ENCODE measurements at places on chromosomes 5 and 9.
A peak's percentile ranks its signal among the peaks of the same experiment; 100 is the strongest.

- DNase-seq = no peak
Observed at GRCh38 chr5:175866377-175866907, 4.9 kb upstream of the CPLX2 start.

DNA sequence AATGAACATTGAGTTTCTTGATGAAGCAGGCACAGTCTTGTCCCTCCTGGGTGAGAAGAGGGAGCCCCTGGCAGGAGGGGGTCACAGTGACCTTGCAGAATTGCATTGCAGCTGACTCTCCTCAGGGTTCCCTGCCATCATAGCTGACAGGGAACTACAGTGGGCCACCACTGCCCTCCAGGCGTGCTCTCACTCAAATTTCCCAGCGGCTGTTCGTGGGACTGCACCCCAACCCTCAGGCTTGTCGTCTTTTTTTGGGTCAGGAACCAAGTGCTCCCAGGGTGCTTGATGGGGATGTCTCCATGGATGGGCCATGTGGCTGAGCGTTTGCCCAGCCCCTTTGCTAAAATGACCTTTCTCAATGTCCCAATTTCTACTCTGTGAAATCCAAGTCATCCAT lies 215.8 kb downstream of the MELK start:
- DNase-seq = no peak

DNA sequence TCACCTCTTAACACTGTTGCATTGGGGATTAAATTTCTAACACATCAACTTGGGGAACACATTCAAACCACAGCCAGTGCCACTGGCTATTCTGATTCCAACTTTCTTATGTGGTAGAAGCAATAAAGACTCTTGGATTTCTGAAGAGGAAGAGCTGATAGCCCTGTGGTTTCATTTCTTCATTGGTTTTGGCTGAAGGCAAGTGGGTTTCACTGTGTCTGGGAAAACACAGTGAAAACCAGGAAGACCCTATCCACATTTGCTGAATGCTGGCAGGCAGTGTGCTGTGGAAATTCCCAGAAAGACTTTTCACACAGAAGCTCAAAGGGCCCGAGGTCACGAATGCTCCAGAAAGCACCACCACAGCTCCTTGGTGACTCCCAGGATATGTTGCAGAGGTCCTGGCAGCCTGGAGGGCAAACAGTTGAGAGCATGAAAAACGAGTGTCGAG lies 67.1 kb downstream of the DAPK1 start:
- DNase-seq = no peak

GRCh38 chr9:95570150-95570549 lies 53.4 kb upstream of the PTCH1 start:
- no peak for DNase-seq

- DNase-seq = no peak
Observed at GRCh38 chr9:129370770-129371169, 192.7 kb upstream of the IER5L start.

DNA sequence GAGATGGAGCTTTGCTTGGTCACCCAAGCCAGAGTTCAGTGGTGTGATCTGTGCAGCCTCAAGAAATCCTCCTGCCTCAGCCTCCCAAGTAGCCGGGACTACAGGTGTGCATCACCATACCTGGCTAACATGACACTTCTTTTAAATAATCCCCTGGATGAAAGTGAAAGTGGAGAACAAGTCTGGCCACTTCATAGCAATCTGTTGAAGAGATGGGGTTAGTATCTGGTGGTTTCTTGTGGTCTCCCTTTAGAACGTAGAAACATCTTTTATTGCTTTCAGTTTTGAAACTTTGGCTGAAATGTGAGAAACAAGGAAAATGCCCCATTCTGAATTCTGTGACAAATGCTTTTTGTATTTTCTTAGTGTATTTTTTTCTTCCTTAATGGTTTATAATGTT lies 452.5 kb upstream of the RIOK2 start:
- DNase-seq = no peak

GRCh38 chr5:139251695-139252288 lies 41.7 kb upstream of the MATR3 start:
- no peak for DNase-seq

- no peak for DNase-seq
Observed at GRCh38 chr5:33772380-33772897, 119.4 kb downstream of the ADAMTS12 start.

- DNase-seq = peak; percentile 55
Observed at GRCh38 chr5:139574641-139575312, 13.6 kb downstream of the UBE2D2 start.

- DNase-seq = no peak
Observed at GRCh38 chr5:160960592-160960991, 108.6 kb upstream of the ATP10B start.

GRCh38 chr5:58185801-58186200 lies 274.1 kb downstream of the PLK2 start:
- DNase-seq = no peak

DNA sequence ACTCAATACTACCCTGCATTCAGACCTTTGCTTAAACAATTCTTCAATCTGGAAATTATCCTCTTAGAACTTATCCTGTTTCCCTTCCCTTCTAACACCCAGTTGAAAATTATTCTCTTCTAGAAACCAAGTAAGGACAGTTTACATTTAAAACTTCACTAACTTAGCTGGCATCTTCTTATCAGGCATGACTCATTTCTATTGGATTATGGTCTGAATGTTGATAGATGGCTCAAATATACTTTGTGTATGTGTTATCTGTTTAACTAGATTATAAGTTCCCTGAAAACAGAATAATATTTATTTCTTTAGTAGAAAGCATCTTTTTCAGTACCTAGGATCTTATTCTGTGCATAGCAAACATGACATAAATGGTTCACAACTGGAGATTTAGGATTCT lies 161.9 kb downstream of the PPP2R2B start:
- no peak for DNase-seq

DNA sequence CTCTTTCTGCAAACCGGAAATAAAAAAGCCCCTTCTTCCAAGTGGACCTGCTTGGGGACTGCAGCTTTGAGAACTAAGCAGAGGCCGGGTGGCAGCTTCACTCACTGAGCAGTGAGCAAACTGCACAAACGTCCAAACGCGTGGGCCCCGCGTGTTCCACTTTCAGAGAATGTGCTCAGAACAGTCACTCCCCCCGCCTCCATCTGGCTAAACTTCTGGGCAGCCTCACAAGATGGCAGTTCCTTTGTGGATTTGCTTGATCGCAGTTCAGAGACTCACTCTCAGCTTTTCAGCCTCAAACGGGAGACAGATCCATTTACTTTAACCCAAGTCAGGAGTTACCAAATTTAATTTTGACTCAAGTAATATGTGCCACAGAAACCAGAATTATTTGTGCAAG lies 216.6 kb downstream of the TLE1 start:
- DNase-seq = no peak

- DNase-seq = no peak
Observed at GRCh38 chr9:88321764-88322163, 66.5 kb upstream of the SPIN1 start.

DNA sequence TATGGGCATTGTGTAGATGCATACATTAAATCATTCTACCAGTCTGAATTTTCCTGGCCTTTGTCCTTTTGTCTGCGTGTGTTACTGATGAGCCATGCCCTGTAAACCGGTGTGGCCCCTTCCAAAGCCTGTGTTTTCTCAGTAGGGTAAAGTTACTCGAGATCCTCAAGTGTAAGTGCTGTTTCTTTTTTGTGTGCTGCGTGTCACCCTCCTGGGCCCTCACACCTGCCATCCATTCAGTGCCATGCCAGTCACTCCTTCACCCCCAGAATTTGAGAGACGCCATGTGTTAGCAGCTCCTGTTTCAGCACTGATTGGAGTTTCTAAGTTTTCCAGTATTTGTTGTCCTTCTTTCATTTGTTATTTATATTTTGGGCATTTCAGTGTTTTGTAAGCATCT lies 288.2 kb downstream of the FANCC start:
- no peak for DNase-seq

- DNase-seq = no peak
Observed at GRCh38 chr9:115910959-115911358, 242.6 kb upstream of the PAPPA start.

GRCh38 chr9:2261421-2262103 lies 246.4 kb downstream of the SMARCA2 start:
- DNase-seq = no peak

DNA sequence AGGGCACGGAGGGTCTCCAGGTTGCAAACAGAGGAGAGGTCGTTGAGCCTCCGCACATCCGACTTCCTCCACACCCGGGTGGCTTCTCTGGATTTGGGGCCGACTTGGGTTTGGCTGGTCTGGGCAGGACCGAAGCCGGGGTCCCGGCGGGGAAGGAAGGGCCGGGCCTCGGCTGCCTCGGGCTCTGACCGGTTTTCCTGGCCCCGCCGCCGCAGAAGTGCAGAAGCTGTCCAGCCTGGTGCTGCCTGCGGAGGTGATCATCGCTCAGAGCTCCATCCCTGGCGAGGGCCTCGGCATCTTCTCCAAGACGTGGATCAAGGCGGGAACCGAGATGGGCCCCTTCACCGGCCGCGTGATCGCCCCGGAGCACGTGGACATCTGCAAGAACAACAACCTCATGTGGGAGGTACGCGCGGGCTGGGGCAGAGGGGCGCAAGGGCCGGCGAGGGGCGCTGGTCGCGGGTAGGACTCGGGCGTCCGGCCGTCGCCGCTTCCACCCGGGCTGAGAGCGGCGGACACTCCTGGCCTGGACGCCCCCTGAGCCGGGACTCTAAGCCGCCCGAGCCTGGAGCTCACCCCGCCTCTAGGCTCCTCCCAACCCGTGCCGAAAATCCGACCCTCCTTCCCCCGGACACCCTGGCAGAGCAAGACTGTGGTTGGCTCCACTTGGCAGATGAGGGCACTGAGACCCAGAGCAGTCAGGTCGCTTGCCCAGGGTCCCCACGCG lies 2.2 kb downstream of the PRDM12 start:
- DNase-seq = no peak

DNA sequence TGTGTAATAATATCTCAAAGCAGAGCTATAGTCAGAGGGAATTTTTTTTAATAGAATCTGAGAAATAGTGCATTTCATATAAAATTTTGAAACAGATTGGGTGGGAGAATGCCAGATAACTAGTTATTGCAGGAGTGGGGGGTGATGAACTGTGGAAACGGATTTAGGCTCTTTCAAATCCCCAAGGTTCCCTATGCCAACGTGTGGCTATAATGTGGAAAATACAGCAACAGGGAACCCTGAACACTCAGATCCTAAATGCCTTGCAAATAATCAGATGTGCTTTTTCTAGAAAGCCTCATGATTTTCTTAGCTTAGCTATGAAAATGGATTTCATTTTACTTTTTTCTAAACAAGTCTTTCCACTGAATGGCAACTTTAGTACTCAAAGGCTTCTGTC lies 180.5 kb upstream of the DMAC1 start:
- no peak for DNase-seq

DNA sequence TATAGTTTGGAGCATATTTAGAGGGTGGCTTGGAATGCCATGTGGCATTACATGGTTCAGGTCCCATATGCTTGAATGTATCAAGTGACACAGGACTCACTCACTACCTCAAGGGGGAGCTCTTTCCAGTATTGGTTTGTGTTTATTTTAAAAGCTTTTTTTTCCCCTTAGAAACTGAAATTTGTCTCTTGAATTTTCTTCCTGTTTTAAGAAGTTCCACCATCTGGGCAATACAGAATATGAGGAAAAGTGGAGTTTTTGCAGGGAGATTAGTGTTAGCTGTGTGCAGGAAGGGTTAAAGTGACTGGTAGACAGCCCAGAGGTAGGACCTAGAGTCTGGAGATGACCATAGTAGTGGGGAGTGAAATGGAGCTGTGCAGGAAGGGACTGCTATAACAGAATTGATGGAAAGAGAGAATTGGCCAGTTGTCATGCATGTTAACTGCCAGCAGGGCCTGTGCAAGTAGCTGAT lies 36.6 kb downstream of the CTNNA1 start:
- peak; percentile 53 for DNase-seq

DNA sequence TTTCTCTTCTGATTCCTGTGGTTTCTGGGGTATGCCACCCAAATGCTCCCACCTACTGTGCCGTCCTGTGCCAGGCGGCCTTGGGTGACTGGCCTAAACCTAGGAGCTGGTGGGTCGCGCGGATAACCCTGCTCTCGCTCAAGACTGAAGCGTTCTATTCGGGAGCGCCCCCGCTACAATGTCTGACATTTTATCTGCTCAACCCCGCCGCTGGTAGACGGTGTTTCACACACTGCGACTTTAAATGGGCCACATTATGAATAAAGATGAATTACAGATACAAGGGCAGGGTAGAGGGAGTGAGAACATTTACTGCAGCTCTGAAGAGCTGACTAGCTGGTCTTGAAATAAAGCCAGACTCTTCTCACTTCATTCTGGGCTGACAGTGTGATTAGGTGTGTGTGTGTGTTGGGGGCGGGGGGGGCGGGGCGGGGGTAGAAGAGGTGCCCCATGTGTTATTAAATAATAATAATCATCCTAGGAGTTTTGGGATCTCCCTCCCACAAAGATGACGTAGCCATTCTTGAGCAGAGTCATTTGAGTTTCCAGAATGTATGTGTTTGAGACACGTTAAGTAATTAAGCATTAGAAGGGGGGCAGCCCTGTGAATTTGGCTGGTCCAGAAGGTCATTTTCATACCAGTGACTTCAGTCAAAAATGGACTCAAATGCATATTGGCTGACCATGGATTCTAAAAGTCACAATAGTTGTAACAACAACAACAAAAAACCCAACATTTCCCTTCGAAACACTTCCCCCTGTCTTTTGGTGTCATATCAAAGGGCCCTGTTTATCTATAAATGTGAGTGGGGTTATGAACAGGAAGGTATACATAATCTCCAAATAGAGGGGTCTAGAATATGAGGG lies 1.0 kb upstream of the PTCH1 start:
- no peak for DNase-seq

DNA sequence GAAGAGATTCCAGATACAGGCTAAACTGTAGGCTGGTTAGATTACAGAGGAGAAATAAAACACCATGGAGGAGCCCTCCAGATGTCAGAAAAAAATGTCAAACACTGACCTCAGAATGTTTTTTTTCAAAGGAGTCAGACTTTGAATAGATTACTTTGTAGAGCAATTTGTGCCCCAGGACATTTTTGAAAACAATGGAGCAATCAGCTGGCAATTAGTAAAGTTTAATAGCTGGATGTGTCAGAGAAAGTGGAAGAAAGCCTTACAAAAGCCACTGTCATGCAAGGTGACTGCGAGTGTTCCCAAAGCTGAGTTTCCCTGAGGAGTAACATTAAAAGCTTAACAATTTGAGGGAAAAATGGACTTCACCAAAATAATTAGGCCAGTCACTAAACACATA lies 417.8 kb upstream of the CTNND2 start:
- DNase-seq = no peak

GRCh38 chr5:139649082-139649991 lies 1.2 kb downstream of the CXXC5 start:
- DNase-seq = no peak
